ENCODE measurements at places on chromosomes 1 and 21. TPM values are rescaled to one million over a fixed set of nuclear protein-coding genes. Genes with fewer than 3 reads are reported as not detected.

IGSF5 gene
- total RNA-seq: 4.9 TPM

GRCh38 chr1:59556802-59557548 is 257.8 kb upstream of the HOOK1 start:
- H3K36me3 ChIP-seq: peaks cover 19% of the 10 kb centered on the region
- no peak for DNase-seq
- H3K4me3 ChIP-seq: no peak overlapping the region

DNA sequence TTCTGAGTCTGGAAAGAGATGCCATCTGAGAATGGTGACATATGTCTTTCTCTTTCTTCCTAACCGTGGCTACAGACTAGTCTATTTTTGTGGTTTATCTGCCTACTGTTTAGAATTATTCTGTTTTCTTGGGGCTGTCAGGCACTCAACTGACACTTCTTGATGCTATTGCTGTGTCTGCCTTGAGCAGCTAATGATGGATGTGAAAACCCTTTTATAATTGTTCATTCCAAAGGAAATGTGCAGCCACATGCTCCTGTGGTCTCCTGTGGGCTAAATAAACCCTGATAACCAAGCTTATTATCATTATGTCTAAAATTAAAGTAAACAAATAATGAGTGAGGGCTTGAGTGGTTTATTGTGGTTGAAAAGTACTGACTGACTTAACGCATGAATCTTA is 52.7 kb upstream of the CXADR start:
- H3K27me3 ChIP-seq: no peaks in the 10 kb centered on the region
- peak overlapping the region; percentile 84 for H3K27ac ChIP-seq
- no peak for DNase-seq

ADGRL2 gene
- total RNA-seq: 52.5 TPM

- H3K4me1 ChIP-seq: peaks cover 23% of the 10 kb centered on the region
- no peak for DNase-seq
- no peak overlapping the region for H3K4me3 ChIP-seq
- H3K36me3 ChIP-seq: no peaks in the 10 kb centered on the region
Measured at GRCh38 chr1:57015071-57015470, 49.3 kb upstream of the C8B start.

- H3K4me1 ChIP-seq: no peaks in the 10 kb centered on the region
- H3K36me3 ChIP-seq: no peaks in the 10 kb centered on the region
- DNase-seq: no peak
- no peak overlapping the region for H3K27ac ChIP-seq
- peaks cover 31% of the 10 kb centered on the region for H3K27me3 ChIP-seq
Measured at GRCh38 chr1:71026093-71026492, 21.5 kb downstream of the PTGER3 start.

NBPF4 gene
- total RNA-seq: not detected

DNA sequence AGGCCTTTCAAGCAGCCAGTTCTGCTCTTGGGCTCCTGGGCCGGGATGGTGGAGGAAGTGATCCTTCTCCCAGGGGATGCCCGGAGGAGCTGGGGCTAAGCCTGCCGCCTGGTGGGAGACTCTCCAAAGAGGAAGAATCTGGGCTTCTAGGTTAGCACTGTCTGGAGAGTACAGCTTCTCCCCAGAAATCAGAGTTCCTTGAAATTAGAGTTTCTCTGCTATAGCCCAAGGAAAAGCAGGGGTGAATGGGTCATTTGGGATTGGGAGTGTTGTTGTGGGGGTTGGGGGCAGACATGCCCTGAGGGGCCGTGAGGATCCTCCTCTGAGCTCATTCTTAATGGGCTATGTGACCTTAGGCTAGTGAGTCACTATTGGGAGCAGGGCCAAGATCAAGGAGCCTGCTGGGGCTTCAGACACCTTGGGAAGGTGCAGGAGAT is 6.5 kb downstream of the LGR6 start:
- no peak for DNase-seq
- H3K27me3 ChIP-seq: peaks cover 17% of the 10 kb centered on the region
- peak overlapping the region; percentile 83 for H3K27ac ChIP-seq

GRCh38 chr1:191709215-191709614 is 449.0 kb upstream of the RGS18 start:
- no peaks in the 10 kb centered on the region for H3K36me3 ChIP-seq
- no peaks in the 10 kb centered on the region for H3K27me3 ChIP-seq
- no peak overlapping the region for H3K4me3 ChIP-seq
- no peaks in the 10 kb centered on the region for H3K4me1 ChIP-seq
- no peak overlapping the region for H3K27ac ChIP-seq

- no peak for DNase-seq
- no peaks in the 10 kb centered on the region for H3K27me3 ChIP-seq
- H3K27ac ChIP-seq: peak overlapping the region; percentile 92
- H3K36me3 ChIP-seq: peaks cover 26% of the 10 kb centered on the region
- H3K4me1 ChIP-seq: peaks cover 78% of the 10 kb centered on the region
Measured at GRCh38 chr1:202958544-202959275, 598 bp upstream of the ADIPOR1 start.

- no peak overlapping the region for H3K4me3 ChIP-seq
- no peak overlapping the region for H3K27ac ChIP-seq
- DNase-seq: no peak
- no peaks in the 10 kb centered on the region for H3K36me3 ChIP-seq
- H3K4me1 ChIP-seq: peaks cover 12% of the 10 kb centered on the region
Measured at GRCh38 chr1:210663730-210664573, 335.2 kb downstream of the HHAT start.

DNA sequence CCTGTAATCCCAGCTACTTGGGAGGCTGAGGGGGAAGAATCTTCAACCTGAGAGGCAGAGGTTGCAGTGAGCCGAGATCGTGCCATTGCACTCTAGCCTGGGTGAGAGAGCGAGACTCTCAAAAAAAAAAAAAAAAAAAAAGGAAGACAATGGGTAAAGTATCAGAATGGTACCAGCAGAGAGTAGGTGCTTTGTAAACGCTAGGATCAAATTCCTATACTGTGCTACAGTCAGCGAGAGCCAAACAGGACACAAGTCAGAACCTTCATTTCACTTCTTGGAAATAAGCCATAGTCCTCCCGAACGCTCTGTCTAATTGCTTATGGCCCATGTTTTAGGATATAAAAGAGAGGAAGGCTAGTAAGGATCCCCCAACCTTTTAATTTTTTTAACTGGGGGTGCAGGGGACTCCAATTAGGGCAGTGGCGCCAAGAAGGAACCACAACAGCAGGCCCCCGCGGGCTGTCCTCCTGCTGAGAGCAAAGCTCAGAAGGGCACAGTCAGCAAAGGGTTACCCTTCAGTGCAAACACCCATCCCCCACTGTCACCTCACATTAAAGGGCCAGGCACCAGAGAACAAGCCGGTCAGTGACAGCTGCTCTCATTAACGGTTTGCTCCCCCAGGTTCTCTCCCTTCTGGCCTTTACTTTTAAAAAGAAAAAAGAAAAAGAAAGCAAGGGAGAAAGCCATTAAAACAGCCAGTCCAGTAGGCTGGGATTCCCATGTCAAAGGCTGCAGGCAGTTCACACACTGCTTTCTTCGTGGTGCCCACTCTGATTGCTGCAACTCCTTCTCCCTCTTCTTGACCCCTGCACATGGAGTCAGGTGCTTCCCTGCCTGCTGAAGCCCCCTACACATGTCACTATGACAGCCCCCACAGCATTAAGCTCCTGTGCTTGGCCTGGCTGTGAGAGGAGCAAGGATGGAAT is 69.4 kb downstream of the PLPP3 start:
- H3K4me3 ChIP-seq: peak overlapping the region; percentile 29
- H3K4me1 ChIP-seq: peaks cover 100% of the 10 kb centered on the region
- DNase-seq: peak; percentile 19
- peaks cover 56% of the 10 kb centered on the region for H3K36me3 ChIP-seq

GRCh38 chr1:233613252-233614172 is at the start of gene KCNK1:
TSS of gene KCNK1 (plus strand) at chr1:233614106. CDS start at chr1:233614172, 66 bp downstream.
- H3K4me3 ChIP-seq: peak within 1 kb of the TSS; percentile 77
- no peaks in the 10 kb centered on the region for H3K36me3 ChIP-seq
- H3K27me3 ChIP-seq: peaks cover 52% of the 10 kb centered on the region
- peaks cover 17% of the 10 kb centered on the region for H3K4me1 ChIP-seq
- DNase-seq: peak; percentile 51
- peak within 1 kb of the TSS; percentile 70 for H3K27ac ChIP-seq

DNA sequence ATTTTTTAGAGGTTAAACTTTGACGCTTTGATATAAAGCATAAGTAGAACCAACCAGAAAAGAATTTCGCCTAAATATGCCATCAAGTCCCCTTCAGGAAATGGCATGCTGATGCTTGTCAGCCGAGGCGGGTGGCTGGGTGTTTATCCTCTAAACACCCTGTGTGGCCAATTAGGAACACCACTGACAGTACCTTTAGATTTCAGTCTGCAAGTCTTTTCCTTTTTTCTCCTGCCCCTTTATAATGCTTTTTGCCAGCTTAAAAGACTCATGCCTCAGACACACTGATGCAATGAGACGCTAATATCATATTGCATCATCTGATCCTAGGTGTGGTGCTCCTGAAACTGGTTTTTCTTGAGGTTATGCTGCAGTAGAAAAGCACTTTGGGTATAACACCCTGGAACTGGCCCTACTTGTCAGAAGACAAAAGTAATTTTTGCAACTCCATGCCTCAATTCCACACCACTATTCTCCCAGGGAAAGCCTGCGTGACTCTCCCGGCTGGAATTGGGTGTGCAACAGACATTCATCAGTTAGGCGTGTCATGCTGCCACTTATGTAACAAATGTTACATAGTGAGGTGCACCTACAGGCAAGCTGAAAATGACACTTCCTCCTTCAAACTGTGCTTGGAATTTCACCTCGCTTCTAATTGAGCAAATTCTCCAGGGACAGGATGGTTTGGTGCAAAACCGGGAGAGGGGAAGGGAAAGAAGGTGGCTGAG is 2.0 kb upstream of the RCC2 start:
- H3K4me1 ChIP-seq: peaks cover 34% of the 10 kb centered on the region
- H3K27me3 ChIP-seq: no peaks in the 10 kb centered on the region
- no peak for DNase-seq
- no peak overlapping the region for H3K27ac ChIP-seq

- H3K4me1 ChIP-seq: peaks cover 96% of the 10 kb centered on the region
- no peaks in the 10 kb centered on the region for H3K36me3 ChIP-seq
- DNase-seq: no peak
- no peaks in the 10 kb centered on the region for H3K27me3 ChIP-seq
Measured at GRCh38 chr1:231397886-231398671, 24.0 kb downstream of the EGLN1 start.

SMPDL3B gene
- total RNA-seq: not detected
